Stimulated activated CD4-positive, alpha-beta T cell treated with anti-CD3 and anti-CD28 coated beads, Interleukin-1b, Interleukin-23, amount 100 ng/mL, for 24 hours (primary cell): ENCODE measurements at places on chromosomes 5 and 9.
A peak's percentile ranks its signal among the peaks of the same experiment; 100 is the strongest.

- DNase-seq: no peak
Observed at GRCh38 chr9:13487498-13487897, 208.0 kb upstream of the MPDZ start.

DNA sequence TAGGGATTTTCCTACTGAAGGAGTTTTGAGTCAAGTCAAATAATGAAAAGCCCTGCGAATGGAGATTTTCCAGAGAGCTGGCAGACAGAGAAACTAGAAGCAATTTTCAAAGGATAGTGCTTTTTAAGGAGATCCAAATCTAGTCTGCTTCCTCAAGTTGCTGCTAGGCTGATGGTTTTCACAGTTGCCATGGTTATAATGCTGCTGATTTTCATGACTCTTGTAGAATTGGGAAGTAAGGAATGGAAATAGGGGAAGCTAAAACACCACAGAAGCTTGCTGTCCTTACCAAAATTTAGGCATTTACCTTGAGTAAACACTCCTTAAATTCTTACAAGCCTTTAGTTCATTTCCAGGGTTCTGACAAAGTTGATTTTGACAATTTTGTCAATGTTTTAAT is 30.1 kb upstream of the HAPLN1 start:
- DNase-seq: no peak

- DNase-seq: no peak
Observed at GRCh38 chr5:52988335-52989024, 672 bp upstream of the ITGA2 start.

- no peak for DNase-seq
Observed at GRCh38 chr9:76676857-76677256, 87.4 kb upstream of the PCA3 start.

- no peak for DNase-seq
Observed at GRCh38 chr5:138372653-138373052, 20.2 kb downstream of the KDM3B start.

- DNase-seq: no peak
Observed at GRCh38 chr5:158165647-158166046, 306.7 kb upstream of the CLINT1 start.

- DNase-seq: peak; percentile 29
Observed at GRCh38 chr9:133558191-133559126, 24.0 kb downstream of the ADAMTSL2 start.

DNA sequence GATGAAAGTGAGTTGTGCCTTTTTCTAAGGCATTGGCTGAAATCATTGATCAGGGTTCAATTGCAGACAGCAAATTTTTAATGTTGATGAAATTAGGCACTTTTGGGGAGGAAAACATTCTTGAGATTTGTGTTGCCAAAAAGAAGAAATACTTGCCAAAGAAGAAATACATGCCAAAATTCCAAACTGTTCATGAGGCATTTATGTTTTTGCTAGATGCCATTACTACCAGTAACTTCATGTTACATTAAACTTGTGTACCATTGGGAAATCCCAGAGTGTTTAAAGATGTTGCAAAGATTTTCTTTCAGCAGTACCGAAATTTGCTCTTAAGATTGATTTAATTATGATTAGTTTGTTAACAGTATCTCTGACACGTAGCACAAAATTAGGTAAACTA is 7.0 kb downstream of the XRCC4 start:
- DNase-seq: no peak

DNA sequence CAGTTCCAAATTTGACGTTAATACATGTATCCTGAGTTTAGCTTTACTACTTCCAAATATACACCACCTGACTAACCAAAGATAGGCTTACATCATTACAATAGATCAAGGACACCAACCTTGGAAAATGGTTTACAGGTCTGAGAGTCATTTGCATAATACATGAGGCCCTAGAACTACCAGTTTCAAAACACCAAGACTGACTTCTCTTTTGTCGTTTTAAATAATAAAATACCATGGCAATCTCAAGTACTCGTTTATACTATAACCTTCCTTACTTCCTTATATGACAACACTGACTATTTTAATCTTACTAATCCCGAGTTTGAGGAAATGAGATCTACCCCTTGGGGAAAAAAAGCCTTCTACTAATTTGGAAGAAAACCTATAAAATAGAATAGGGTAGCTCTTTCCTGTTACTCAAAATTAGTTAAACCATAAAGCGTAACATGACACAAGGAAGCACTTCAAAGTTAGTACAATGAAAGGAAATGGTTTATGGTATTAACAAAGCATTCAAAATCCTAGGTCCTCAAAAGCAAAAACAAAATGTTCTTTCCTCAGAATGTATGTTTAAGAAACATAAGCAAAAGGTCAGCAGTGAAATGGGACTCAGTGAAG is 42.1 kb downstream of the UBQLN1 start:
- DNase-seq: no peak

DNA sequence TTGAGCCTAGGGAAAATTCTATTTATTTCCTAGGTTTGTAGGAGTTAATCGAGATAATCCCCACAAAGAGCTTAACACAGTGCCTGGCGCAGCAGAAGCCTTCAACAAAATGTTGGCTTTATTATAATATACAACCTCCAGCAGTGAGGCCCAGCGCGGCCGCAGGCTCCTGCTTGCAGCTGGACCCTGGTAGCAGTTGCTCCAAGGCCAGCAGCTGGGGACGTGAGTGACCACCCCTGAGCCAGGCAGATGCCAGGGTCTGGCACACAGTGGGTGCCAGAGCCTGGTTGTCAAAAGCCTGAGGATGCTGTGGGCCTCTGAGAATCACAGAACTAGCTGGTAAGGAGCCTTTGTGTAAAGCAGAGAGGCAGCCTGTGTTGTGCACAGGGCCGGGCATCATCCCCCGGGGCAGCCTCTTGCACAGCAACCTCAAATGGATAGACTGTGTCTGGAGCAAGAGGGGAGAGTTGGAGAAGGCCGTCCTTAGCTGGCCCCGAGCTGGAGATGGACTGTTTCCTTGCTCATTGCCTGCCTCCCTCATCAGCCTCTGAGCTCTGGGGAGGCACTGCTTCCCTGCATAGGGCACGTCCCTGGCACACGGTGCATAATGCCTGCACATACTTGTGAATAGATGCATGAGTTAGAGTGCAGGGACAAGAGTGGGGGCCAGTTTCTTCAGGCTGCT is 17.3 kb downstream of the CSF1R start:
- no peak for DNase-seq

GRCh38 chr5:149586708-149587318 is 5.5 kb downstream of the ARHGEF37 start:
- DNase-seq: no peak

- DNase-seq: no peak
Observed at GRCh38 chr9:33340186-33340585, 49.9 kb downstream of the NFX1 start.

GRCh38 chr9:19440823-19441580 is 32.2 kb downstream of the ACER2 start:
- DNase-seq: no peak

GRCh38 chr5:172350212-172351181 is 66.9 kb upstream of the UBTD2 start:
- no peak for DNase-seq

- DNase-seq: no peak
Observed at GRCh38 chr5:142834504-142834903, 64.3 kb downstream of the ARHGAP26 start.
